ENCODE measurements at places on chromosomes 16 and 17.
A peak's percentile ranks its signal among the peaks of the same experiment; 100 is the strongest.

GRCh38 chr16:75648265-75649076, 898 bp downstream of the TERF2IP start:
- peak; percentile 70 for DNase-seq

DNA sequence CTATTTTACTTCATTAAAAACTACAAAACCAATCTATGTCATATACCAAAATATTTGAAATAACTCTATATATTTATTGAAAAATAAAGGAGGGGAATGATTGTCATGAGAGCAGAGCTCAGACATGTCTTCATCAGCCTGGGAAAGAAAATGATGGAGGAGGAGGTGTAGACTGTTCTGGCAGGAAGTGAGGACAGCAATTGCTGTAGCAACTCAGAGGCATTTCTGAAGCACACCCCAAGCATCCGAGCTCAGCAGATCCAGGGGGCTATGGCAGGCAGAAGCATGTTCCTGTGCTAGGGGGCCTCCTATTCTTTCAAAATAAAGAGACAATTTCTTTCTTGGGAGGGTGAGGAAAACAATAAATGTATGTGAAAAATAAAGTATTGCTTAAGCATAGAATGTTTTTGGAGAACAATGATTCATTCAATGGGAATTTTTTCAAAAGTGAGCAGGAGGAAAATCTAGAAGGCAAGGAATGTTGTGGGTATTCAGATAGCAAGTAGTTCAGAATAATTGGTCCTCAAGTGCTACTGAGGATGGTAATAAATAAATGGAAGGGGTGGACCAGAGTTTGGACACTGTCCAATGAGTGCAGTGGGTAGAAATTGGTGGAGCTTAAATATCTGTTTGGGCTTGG, 383.4 kb downstream of the CDH11 start:
- no peak for DNase-seq

DNA sequence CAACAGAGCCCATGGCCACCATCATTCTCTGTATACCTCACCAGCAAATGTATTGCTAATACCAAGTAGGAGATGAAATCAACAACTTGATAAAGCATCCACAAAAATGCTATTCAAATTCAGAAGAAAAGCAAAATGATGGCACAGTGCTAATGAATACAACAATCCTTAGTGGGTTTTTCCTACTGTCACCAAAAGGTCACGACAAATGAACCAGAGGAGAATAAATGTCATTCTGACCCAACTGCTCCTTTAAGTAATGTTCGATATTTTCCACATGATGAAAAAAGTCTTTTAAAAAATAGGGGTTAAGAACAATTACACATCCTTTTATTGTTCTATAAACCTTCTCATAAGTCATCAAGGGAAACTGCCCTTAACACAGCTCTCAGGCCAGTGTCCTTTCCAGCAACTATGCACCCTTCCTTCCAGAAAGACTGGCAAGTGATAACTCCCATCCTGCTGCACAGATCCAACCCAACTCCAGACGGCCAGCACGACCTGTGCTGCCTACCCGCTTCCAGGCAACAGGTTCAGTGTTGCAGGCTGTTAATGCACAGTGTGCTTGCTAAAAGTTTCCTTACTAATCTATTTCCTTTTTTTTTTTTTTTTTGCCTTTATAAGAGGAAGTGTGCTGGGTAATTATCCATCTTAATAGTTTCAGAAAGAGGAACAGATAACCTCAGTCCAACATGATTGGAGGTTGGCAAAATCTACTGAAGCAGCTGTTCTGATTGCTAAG, 15.4 kb downstream of the FBXO31 start:
- no peak for DNase-seq

GRCh38 chr17:48825446-48826381, 5.1 kb upstream of the CALCOCO2 start:
- DNase-seq: no peak

DNA sequence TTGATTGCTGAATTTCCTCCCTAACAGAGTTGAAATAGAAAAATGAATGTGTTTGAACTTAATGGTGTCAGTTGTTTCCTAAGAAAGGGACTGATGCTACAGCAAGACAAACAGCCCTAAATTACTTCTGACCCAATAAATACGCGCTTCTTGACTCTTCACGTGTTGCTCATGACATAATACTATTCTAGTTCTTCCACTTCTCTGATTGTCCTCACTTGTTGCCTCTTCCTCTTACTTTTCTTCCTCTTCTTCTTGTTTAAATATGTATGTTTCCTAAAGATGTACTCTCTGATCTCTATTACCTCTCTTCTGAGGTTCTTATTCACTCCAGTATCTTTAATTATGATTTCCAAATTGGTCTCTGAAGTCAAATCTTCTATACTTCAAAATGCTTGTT, 32.4 kb downstream of the RNF43 start:
- no peak for DNase-seq

DNA sequence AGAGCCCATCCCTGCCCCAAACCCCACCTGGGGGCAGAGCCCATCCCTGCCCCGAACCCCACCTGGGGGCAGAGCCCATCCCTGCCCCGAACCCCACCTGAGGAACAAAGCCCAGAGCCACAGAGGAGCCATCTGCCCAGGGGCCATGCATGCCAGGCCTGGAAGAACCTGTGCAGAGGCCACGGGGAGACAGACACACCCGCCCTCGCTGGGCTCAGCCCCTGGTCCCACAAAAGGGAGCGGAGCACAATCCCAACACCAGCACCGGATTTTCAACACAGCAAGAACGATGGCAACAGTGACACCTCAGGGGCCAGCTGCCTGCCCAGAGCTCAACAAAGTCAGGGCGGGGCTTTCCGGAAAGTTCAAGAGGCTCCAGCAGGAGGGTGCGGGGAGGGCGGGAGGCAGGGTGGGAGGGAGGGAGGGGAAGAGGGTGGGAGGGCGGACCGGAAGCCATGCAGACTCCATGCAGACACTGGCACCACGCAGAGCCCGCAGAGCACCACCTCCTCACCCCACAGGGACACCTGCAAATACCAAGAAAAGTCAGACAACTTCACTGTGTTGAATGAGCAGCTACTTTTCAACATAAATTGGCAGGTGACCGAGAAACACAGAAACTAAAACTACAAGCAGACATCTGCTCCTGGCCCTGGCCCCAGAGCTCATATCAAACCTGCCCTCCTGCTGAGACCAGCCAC, 27.9 kb upstream of the C16orf95 start:
- no peak for DNase-seq

- no peak for DNase-seq
These were observed 24.2 kb downstream of the IGSF6 start for GRCh38 chr16:21628121-21628726.

DNA sequence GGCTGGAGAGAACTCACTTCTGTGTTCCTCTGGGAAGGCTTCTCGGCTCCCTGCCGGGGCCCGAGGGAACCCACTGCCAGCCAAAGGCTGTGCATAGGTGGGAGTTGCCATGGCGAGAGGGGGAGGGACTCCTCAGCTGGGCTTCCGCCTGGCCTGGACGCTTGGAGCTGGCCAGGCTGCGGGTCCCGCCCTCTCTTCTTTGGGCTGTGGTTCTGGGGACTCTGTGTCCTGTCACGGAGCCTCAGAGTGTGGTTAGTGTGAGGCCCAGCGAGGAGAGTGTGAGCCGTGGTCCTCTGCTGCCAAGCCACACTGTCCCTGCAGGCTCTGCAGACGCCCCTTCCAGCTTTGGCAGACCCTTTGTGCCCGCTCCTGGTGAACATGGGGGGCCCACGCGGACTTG, 123.1 kb downstream of the OR1D5 start:
- DNase-seq: no peak

Data from NCI-H146 (cell line).